NCI-H1436 treated with DMSO at 0.1 percent for 48 hours (cell line): ENCODE measurements at places on chromosomes 12 and 14.
A peak's percentile ranks its signal among the peaks of the same experiment; 100 is the strongest.

GRCh38 chr14:26394150-26394810 is 203.6 kb downstream of the NOVA1 start:
- no peak for DNase-seq

GRCh38 chr14:76491172-76491930 is 115.4 kb downstream of the ESRRB start:
- DNase-seq, result no peak

GRCh38 chr12:82461836-82462235 is 103.5 kb downstream of the METTL25 start:
- DNase-seq, result no peak

- no peak for DNase-seq
These were observed 226.3 kb downstream of the MON2 start for GRCh38 chr12:62692884-62693283.

DNA sequence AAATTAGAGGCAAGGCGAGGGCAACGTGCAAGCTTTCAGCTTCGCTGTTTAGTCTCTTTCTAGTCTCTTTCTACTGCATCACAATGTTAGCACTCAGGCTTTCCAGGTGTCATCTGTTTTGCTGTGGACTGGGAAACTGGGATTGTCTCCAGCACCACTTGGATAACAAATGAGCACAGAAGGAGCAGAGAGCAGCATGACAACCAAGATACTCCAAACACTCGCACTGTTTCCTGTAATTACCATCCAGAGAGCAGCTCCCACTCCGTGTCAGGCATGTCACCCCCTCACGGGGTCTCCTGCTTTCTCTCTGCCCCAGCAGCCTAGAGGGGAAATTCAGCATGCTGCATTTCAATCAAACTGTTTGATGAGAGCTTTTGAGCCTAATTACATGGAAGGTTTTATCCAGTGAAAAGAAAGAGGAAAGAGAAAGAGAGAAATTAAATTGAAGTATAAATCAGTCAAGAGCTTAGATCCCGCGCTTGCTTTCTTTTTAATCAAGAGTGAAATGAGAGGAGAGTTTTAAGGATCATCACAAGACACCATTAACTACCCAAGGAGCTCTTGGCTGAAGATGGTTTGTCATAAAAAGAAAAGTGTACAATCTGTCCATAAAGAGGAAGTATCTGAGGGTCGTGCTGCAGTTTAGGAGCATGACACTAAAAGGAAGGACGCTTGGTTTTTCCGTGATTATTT is 917.7 kb downstream of the DIO2 start:
- no peak for DNase-seq

DNA sequence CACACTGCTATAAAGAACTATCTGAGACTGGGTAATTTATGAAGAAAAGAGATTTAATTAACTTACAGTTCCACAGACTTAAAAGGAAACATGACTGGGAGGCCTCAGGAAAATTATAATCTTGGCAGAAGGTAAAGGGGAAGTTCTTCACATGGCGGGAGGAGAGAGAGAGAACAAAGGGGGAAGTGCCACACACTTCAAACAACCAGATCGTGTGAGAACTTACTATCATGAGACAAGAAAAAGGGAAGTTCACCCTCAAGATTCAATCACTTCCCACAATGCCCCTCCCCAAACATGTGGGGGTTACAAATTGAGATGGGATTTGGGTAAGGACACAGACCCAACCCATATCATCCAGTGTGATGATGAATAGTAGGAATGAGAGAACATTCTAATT is 366.5 kb downstream of the LRFN5 start:
- no peak for DNase-seq

- peak; percentile 48 for DNase-seq
These were observed 135.3 kb downstream of the PRKCH start for GRCh38 chr14:61456720-61457119.

GRCh38 chr12:16165506-16165905 is 112.0 kb downstream of the SLC15A5 start:
- DNase-seq, result peak; percentile 43

- no peak for DNase-seq
These were observed 33.5 kb upstream of the ADGRD1 start for GRCh38 chr12:130920119-130920703.

GRCh38 chr14:53356361-53357150 is 203.4 kb upstream of the DDHD1 start:
- no peak for DNase-seq
